ENCODE measurements at places on chromosomes 2 and 18.

DNA sequence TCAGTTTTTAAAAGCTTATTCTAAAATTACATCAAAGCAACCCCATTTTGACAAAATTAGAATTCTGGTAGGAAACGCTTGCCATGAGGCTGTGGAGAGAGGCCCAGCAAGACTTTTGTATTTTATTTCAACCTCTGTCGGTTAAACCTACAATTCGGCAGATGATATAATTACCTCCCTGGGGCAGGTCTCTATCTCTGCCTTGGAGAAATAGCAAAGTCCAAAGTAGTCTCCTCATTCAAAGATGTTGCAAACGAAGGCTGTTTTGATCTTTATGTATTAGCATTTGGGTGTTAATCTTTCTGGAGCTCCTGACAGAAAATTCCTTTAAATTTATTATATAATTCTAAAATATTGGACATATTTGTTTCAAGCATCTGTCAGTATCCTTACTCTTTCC lies 35.6 kb downstream of the GALM start:
- no peak for DNase-seq

DNA sequence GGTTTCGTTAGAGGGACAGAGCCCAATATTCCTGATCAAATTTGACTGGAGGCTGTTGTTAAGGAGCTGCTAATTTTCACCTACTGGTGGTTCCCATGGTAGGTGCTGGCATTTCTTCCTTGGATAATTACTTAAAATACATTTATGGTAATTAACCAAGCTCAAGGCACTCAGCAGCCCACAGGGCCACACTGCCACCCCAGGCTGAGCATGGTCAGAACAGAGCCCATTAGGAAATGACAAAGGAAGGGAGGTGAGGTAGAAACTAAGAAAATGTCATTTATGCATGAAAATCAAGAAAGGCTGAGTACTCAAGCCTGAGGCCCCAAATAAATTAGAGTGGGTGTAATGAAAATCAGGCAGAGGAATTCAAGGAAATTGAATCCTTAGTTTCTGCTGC lies 510.2 kb upstream of the GYPC start:
- no peak for DNase-seq

GRCh38 chr2:43131890-43132682 lies 94.3 kb downstream of the ZFP36L2 start:
- peak; percentile 17 for DNase-seq

- DNase-seq = no peak
Observed at GRCh38 chr18:9569178-9569577, 45.2 kb downstream of the PPP4R1 start.

- peak; percentile 91 for DNase-seq
Observed at GRCh38 chr2:156341452-156342253, 9.1 kb upstream of the NR4A2 start.

DNA sequence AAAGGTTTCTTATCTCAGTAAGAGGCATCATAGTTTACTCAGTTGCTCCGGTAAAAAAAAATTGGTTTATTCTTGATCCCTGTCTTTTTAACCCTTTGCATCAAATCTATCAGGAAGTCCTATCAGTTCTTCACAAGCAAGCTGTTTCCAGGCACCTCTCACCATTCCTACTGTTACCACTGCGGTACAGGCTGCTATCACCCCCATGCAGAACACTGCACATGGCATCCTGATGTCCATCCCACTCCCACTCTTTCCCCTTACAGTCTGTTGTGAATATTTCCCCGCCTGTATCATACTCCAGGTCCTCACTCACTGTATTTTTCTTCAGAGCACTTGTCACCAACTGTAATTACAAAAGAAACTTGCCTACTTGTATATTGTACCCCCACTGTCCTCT lies 5.3 kb upstream of the CNRIP1 start:
- no peak for DNase-seq

GRCh38 chr2:158984604-158985135 lies 16.2 kb downstream of the TANC1 start:
- DNase-seq = no peak

DNA sequence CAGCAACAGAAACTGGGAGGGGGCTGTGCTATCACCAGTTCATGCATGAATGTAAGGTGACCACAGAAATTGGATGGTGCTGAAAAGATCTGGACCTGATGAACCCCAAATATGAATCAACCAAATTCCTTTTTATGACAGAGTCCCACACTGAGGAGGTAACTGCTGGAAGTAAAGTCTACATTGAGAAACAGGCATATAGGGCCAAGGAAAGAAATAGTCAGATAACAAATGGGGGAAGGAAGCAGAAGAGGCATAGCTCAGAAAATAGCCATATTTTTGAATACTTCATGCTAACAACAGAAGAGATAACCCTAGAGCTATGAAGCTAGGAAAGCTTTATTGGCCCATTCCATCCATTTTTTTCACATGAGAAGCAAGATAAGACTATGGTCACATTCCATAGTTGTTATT lies 25.8 kb downstream of the ZC3H6 start:
- no peak for DNase-seq

DNA sequence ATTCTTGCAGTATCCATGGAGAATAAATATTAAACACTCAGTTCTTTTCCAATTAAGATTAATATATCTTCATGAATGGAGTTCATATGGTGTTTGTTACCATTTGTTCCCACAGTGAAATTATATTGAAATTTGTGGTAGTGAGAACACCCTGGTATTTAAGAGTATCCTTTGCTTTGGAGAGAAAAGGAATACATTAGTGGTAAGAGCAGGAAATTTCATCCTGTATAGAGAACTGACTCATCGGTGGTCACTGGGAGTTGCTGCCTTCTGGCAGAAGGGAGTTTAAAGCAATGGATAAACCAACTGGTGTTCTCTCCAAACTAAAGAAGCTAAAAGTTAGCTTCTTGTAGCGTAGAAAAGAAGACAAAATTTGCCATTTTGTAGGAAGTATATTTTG lies 107.3 kb downstream of the MYO1B start:
- DNase-seq = no peak

DNA sequence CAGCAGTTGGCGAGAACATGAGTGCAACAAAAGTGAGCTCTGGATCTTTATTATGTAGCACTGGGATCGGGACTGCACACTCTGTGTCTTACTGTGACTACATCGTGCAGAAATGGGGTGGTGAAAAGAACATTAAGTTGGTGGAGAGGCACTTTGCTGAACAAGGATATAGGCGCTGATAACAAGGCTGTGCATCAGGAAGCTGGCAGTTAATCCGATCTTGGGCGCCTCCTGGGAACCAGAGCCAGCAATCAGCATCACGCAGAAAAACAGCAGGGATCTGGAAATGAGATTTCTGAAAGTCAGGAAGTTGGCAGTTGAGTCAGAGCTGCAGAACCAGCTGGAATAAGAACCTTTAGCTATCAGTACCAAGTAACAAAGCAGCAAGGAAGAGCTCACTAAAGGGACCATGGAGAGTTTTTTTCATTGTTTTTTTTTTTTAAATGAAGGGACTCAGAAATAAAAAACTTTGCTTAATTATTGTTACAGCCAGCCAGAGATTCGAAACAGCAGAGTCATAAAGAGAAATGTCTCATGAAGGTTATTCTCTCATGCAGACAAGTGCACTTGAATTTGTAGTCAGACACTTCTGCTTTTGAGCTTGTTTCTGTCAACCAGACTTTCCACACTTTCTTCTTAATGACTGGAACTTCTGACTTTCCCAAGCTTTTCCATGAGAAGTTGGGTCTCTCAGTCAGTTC lies 22.8 kb upstream of the MYO3B start:
- DNase-seq = no peak

- no peak for DNase-seq
Observed at GRCh38 chr2:17894556-17894955, 16.1 kb downstream of the KCNS3 start.

GRCh38 chr2:195642027-195642678 lies 14.9 kb upstream of the SLC39A10 start:
- DNase-seq = no peak

GRCh38 chr2:129610766-129611165 lies 368.7 kb upstream of the RAB6C start:
- no peak for DNase-seq

- no peak for DNase-seq
Observed at GRCh38 chr2:176879426-176879995, 333.1 kb upstream of the HNRNPA3 start.

DNA sequence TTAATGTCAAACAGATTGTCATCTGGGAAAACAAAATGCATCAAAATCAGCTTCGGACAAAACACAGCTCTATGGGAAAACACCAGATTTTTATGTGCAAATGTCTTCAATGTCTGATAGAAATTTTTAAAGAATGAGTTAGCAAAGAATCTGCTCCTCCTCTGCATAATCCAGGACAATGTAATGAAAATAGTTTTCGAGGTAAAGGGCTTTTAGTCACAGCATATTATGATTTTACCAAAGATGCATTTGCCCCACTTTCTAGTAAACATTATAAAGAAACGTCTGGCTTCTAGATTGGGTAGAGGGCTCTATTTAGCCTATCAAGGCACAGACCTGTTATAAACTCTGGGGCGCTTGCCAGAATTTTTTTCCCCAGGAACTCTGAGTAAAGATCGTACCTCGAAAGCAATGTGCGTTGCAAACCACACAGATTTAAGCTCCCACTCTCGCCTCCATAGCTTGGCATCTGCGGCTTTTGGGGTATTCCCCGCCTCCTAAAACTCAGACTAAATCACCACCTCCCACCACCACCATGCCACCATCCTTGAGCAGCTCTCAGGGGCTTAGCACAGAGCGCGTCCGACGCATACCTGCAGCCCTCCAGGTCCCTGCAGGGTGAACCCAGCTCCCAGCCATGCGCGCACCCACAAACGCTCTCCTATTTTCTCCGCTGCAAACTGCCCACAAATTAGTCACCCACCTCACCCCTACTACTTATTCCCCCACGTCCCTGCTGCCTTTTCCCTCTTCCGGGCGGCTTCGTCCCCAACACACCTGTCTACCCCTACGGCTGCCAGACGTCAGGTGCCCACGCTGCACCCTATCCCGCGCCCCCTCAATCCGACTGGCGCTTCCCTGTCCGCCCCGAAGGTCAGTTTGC lies 829 bp downstream of the ACVR1C start:
- no peak for DNase-seq

DNA sequence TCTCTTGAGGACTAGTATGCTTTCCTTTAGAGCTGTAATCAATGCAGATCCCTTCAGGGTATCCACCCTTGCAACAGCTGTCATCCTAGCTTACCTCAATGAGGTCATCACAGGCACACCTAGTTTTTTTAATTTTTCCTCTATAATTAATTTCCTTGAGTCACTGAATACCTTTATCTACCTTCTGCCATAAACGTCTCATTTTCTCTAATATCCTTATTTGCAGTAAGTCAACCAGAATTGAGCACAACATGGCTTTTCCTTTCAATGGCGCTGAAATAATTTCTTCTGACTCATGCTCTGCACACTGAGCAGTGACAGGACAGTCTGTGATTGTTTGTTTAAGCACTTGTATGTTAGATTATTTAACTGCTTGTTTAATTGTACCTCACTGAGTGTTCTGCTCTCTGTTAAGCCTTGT lies 49.4 kb downstream of the ETAA1 start:
- no peak for DNase-seq

- DNase-seq = no peak
Observed at GRCh38 chr18:3422905-3423304, 27.1 kb upstream of the TGIF1 start.

DNA sequence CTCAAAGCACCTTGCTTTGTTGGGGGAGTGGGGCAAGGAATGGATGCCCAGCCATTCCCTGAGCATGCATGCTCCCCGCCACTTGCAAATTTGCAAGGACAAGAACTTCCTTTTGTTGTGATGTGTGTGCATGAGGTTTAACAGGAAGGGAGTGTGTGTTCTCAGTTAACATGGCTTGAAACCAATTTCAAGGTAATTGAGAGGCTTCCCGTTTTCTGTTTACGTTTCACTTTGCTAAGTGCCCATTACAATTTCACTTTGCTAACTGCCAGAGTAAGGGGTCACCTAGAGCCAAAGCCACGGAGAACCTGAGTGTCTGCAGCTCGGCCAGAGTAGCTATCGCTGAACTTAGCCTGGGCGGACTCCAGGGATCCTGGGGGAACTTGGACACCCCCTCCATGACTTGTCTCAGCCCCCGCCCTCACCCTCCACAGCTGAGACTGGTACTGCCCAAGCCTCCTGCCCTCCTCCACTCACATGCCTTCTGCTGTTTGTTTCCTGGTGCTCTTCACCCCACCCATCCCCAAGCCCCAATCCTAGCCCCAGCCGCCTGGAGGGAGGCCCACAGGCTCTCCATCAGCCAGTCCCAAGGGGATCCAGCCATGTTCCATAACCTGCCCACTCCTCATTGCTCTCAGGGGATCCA lies 53.6 kb upstream of the LAPTM4A start:
- DNase-seq = no peak

GRCh38 chr2:196249171-196249570 lies 77.8 kb upstream of the STK17B start:
- DNase-seq = no peak

DNA sequence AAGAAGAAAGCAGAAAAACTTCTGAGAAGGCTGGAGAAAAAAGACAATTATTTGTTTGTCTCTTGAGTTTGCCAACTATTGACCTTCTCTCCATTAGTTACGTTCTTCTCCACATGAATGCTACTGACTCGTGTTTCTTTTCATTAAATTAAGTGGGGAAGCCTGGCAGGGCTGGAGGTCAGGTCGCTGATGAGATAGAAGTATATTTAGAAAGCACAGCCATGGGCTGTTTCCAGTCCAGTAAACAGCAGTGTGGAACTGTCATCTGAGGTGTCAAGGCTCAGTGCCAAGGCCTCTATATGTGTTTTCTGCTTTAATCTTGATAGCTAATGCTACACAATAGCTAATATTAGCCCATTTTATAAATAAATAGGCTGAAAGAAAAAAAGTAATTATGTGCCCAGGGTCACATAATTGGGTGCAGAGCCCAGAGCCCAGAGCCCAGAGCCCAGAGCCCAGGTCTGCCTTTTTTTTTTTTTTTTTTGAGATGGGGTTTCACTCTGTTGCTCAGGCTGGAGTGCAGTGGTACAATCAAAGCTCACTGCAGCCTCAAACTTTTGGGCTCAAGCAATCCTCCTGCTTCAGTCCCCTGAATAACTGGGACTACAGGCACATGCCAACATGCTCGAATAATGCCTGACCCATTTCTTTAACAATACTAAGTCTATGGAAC lies 6.3 kb downstream of the MSGN1 start:
- DNase-seq = no peak

GRCh38 chr2:164224007-164224406 lies 397.3 kb downstream of the GRB14 start:
- no peak for DNase-seq

- no peak for DNase-seq
Observed at GRCh38 chr2:241692448-241692847, 5.8 kb upstream of the DTYMK start.

GRCh38 chr2:136211701-136212100 lies 93.8 kb upstream of the CXCR4 start:
- DNase-seq = no peak

GRCh38 chr18:22293417-22293816 lies 124.0 kb downstream of the GATA6 start:
- no peak for DNase-seq

DNA sequence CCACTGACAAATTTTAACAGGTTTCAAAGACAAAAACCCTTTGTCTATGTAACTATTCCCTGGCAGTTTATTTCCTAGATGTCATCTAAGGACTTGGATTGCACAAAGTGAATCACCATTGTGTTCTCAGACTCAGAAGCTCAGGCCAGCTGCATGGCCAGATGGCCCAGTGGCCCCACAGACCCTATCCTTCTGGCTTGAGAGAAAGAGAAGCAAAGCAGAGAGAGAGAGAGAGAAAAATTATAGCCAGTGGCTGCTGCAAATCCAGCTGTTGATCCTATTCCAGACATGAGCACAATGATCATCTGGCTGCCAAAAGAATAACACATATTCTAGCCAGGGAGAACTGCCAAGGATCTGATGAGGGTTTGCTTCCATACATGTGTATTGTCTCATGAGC lies 25.8 kb downstream of the CTLA4 start:
- no peak for DNase-seq

GRCh38 chr18:62209046-62209445 lies 22.0 kb downstream of the RELCH start:
- no peak for DNase-seq
